DMS79 (cell line): ENCODE measurements at places on chromosomes 13 and 19.

DNA sequence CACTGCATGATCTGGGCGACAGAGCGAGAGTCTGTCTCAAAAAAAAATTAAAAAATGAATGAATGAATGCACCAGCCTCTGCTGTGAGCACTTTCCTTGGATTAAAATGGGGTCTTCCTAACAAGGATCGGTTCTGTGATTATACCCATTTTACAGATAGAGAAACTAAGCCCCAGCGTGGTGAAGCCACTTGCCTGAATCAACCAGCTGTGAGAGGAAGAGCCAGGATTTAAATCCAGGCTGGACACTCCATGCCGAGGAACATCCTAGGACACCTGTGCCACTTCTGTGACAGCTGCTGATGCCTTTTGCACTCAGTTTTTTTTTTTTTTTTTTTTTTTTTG lies 14.1 kb downstream of the TLE5 start:
- DNase-seq, result no peak

GRCh38 chr13:93201992-93202558 lies 24.5 kb upstream of the GPC6 start:
- no peak for DNase-seq

DNA sequence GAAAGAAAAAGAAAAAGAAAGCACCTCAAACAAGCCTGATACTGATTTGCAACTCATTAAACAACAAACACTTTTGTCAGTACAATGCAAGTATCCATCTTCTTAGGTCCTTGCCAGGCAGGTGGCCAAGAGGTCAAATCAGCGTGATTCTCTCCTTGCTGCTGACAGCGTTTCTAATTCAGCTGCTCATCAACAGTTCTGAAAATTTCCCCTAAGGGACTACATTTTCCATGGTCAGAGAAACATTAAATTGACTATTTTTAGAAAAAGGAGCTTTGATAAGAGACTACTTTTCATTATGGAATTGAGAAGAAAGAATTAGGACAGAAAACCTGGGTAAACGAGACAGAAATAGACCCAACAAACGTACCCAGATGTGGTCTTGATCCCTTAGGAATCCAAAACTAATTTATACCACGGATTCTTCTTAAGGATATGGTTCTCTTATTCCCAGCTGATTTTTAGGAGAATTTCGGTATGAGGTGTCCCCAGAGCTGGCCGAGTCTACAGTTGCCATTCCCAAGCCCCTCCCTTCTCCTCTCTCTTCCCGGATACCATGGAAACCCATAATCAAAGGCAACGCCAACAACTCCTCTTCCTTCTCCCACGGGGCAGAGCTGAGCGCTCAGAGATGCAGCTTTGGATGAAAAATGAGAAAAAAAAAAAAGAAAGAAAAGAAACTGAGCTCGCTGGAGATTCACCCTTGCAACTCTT lies 29.5 kb upstream of the CEBPG start:
- DNase-seq, result no peak

- DNase-seq, result no peak
These were observed 749 bp downstream of the GDF15 start for GRCh38 chr19:18386543-18387271.

- no peak for DNase-seq
These were observed at the start of gene AZU1 for GRCh38 chr19:827710-828321. AZU1 (plus strand) TSS chr19:827837; CDS start chr19:827847, 10 bp downstream.

- DNase-seq, result no peak
These were observed 52.7 kb downstream of the TRPM4 start for GRCh38 chr19:49210108-49210900.

GRCh38 chr19:38664503-38665211 lies 17.2 kb downstream of the ACTN4 start:
- DNase-seq, result no peak

DNA sequence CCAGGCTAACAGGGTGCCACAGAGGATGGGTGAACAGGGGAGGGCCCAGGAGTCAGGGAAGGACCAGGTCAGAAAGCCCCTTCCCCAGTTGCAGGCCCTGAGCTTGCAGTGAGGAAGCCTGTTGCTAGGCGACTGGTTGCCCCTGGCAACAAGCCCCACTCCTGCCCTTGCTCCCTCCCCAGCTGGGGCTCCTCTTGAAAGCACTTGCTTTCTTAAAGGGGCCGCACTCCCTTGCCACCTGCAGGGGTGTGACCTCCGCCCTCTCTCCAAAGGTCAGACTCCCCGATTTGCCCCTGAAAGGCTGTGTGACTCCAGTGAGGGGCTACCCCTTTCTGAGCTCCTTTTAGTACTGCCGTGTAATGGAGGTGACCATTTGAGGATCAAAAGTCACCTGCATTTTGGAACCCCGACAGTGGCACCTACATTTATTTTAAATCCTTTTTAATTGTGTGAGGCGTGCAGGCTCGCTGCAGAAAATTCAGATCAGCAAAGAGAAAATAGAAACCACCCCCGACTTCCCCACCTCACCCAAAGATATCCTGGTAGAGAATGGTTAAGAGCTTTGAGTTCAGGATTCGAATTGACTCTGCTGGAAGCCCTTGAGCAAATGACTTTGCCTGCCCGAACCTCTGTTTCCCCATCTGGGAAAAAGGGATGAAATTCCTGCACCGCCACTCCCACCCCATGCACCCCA lies 4.8 kb downstream of the FCHO1 start:
- DNase-seq, result peak; percentile 68

GRCh38 chr13:74299721-74300120 lies 165.5 kb upstream of the KLF12 start:
- DNase-seq, result no peak

- DNase-seq, result no peak
These were observed 42.8 kb downstream of the TRPM4 start for GRCh38 chr19:49200238-49200862.

- no peak for DNase-seq
These were observed 282.6 kb downstream of the DCLK1 start for GRCh38 chr13:35848336-35849255.

DNA sequence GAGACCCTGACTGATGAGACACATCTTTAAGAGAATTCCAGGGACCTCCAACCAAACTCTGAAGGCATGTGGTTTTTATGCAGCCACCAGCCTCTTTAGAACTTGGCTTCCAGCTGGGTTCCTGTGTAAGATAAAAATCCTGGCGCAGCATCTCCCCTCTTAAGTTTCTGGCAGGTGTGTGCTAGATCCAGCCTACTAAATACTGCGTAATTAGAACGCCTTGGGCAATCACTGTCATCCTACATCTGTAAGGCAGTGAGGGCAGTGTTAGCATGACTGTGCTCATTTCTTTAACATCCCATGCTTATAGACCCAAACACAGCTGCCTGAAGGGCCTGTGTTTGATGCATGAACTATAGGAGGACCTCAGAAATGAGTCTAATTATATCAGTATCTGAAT lies 173.5 kb upstream of the OBI1 start:
- DNase-seq, result no peak

- no peak for DNase-seq
These were observed 1445.4 kb downstream of the EFNB2 start for GRCh38 chr13:105089858-105090643.

DNA sequence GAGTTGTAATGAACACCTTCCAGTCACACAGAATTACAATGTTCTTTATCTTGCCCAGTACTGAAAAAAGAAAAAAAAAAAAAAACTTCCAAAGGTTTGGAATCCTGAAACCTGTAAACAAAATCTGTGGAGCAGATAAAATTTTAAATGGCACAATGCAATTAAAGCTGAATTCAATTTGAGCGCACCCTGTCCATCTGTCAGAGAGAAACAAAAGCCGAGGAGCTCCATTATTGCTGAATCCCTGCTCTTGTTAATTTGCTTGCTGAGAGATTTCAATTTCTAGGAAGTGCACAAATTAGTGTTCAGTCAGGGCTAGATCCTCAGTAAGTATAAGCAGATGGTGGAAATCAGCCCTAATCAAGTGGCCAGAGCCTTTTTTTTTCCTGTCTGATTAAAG lies 65.2 kb downstream of the DACH1 start:
- no peak for DNase-seq

GRCh38 chr13:108643646-108644353 lies 14.4 kb downstream of the MYO16 start:
- no peak for DNase-seq

GRCh38 chr19:29188289-29189032 lies 24.5 kb downstream of the UQCRFS1 start:
- no peak for DNase-seq

DNA sequence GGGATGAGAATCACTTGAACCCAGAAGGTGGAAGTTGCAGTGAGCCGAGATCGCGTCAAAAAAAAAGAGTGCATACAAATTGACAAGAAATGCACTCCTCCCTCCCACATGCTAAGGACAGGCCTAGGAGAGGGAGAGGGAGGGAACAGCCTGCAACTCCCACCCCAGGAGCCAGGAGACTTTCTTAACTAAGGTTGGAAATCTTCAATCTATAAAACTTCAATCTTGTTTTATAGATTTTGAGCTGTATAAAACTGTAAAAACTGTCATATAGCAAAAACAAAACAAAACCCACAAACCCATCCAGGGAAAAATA lies 1.3 kb upstream of the SYCN start:
- DNase-seq, result no peak

DNA sequence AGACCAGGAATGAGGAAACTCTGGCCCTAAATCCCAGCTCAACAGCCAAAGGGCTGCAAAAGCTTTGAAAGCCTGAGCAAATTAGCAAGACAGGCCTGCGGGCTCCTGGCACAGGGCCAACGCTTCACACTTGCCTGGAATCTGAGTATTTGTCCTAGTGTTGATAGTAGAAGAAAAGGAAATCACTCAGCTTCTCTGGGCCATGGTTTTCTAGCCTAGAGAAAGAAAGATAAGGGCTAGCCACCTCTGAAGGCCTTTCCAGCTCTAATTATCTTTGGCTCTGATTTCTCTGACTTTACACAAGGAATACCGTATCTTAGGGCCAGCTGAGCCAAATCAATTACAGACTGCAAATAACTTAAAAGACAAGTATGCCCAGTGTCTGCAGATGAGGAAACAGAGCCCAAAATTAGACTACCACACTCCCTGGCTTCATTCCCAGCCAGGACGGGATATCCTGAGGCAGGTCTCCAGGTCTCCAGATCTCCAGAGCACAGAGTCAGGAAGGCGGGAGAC lies 69.6 kb downstream of the STK24 start:
- peak; percentile 90 for DNase-seq
